ENCODE measurements at places on chromosomes 5 and 9.
A peak's percentile ranks its signal among the peaks of the same experiment; 100 is the strongest.

- DNase-seq = no peak
These were observed 160.9 kb upstream of the LHFPL2 start for GRCh38 chr5:78809444-78809843.

- DNase-seq = no peak
These were observed 4.6 kb upstream of the TRAF2 start for GRCh38 chr9:136881691-136882108.

GRCh38 chr5:150505041-150505511 lies 2.9 kb upstream of the NDST1 start:
- DNase-seq = no peak

DNA sequence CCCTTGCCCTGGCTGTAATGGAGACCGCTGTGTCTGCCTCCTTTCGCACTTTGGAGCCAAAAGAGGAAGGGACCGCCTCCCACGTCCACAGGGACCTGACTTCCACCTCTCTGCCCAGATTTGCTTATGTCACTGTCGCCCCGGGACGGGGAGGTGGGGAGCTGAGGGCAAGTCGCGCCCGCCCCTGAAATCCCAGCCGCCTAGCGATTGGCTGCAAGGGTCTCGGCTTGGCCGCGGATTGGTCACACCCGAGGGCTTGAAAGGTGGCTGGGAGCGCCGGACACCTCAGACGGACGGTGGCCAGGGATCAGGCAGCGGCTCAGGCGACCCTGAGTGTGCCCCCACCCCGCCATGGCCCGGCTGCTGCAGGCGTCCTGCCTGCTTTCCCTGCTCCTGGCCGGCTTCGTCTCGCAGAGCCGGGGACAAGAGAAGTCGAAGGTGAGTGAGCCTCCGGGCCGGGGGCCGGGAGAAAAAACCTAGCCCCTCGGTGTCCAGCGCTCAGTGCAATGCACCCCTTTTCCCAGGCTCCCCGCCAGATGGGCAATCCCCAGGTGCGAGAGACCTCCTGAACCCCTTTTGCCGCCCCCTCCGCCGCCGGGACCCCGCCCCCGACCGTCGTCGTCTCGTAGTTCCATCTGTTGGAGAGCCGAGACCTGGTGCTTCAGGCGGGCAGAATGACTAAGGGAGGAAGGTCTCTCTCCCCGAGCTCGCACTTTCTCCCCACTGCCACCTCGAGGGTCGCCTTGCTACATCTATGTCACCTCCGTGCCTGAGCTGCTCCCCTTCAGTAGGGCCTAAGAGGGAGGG lies at the start of gene GPX3:
Gene GPX3, plus strand, starts transcription at position 288 of the 807 bp plus-strand sequence. Its CDS starts 64 bp downstream, at position 352.
- DNase-seq = peak; percentile 4

DNA sequence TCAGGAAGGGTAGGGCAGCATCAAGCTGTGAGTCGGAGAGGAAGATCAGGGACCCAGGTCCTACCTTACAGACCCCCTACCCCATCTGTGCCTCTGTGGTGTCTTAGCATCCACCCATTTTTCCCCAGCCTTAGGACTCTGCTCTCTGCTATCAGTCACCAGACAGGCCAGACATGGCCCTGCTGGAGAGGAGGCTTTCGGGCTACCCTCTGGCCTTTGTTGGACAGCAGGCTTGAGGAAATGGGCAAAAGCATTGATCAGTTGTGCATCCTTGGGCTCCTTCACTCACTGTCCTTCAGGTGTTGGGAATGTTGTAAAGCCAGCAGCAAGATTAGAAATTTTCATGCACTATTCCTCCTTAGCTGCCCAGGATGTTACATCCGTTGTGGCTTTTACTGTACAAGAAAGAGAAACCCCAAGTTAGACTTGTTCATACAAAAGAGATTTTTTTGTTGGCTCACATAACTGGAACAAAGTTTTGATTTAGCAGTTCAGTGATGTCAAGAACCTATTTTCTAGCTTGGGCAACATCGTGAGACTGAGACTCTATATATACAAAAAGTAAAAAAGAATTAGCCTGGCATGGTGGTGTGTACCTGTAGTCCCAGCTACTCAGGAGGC lies 17.4 kb upstream of the TNFAIP8 start:
- no peak for DNase-seq

DNA sequence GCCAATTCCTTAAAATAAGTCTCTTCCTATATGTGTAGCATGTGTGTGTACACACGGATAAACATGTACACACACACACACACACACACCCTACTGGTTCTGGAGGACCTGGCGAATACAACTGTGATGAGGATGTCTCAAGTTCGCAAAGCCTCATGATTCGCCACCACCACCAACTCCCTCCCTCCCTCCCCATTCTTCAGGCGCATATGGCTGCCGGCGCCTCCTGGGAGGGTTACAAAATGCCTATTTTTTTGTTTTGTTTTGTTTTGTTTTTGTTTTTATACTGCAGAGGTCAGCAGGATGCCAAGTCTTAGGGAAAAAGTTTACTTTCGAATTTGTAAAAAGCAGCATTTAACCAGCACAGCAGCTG lies 88.0 kb downstream of the DAP start:
- no peak for DNase-seq

- no peak for DNase-seq
These were observed 52.4 kb upstream of the PWWP2A start for GRCh38 chr5:160171666-160172065.

- DNase-seq = no peak
These were observed 17.0 kb downstream of the CAMK2A start for GRCh38 chr5:150272531-150272930.

GRCh38 chr5:3594510-3595005 lies 1.1 kb upstream of the IRX1 start:
- DNase-seq = no peak

GRCh38 chr5:17346811-17347210 lies 129.4 kb downstream of the BASP1 start:
- DNase-seq = no peak

DNA sequence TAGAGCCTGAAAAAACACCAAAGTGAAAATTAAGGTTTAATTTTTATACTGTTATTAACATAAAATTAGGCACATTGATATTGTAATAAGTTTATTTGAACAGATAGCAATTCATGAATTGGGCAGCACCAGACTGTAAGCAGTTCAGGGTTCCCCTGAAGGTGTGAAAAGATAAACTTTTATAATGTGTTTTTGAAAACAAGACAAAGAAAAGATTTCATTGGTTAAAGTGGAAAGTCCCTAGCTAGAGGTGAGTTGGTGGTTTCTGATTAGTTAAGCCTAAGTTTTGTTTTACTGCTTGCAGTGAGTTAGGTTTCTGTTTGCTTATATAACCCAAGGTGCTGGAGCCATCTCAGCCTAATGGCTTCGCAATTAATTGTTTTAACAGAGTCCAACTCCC lies 96.5 kb upstream of the RPS23 start:
- DNase-seq = no peak

- DNase-seq = no peak
These were observed 59.6 kb downstream of the RAI14 start for GRCh38 chr5:34715711-34716110.
